ENCODE measurements at places on chromosomes 1 and 21.

DNA sequence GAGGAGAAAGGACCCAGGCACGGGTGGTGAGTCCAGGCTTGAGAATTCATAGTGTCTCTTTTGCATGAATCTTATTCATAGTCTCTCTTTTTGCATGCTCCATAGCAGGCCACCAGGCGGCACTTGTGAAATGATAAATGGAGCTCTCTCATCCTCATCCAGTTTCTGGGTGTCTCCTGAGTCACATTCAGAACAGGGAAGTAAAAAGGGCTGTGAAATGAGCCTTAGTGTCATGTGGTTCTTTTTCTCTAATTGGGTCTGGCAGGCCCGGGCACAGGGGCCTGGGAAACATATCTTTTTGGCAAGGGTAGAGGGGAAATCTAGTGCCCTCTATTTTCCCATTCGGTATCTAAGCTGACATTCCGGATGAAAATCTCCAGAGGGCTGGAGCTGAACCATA lies 19.1 kb upstream of the NCF2 start:
- DNase-seq: no peak

GRCh38 chr1:101112051-101112780 lies 86.6 kb upstream of the DPH5 start:
- DNase-seq: peak; percentile 48

DNA sequence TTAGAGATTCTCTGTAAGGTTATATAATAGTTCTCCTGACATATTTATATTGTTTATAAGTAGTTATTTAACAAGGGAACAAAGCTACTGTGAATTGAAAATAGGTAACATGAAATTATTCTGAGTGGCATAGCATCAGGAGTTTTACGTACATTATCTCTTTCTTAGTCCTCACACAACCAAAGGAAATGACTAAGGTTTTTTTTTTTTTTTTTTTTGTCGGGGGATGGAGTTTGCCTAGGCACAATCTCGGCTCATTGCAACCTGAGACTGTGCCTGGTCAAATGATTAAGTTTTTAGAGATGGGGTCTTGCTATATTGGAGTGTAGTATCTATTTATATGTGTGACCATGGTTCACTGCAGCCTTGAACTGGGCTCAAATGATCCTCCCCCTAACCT lies 24.9 kb downstream of the TMED5 start:
- no peak for DNase-seq

- no peak for DNase-seq
Measured at GRCh38 chr1:155648207-155649147, 38.5 kb downstream of the MSTO1 start.

GRCh38 chr21:44005593-44005992 lies 6.5 kb upstream of the TRAPPC10 start:
- no peak for DNase-seq

DNA sequence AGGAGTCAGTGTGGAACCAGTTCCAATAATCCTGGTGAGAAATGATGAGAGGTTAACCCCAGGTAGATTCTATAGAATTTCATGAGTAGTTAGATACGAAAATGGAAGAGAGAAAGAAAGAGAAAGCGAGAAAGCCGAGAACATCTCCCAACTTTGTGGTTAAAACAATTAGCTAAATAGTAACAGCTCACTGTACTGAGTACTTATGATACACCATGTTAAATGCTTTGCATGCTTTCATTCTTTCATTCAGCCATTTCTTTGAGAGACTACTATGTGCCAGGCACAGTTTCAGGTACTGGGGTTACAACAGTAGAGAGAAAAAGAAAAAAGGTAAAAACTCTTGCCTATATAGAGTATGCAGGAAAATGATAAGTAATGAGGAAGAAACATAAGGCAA lies 109.7 kb upstream of the SYT6 start:
- DNase-seq: no peak

DNA sequence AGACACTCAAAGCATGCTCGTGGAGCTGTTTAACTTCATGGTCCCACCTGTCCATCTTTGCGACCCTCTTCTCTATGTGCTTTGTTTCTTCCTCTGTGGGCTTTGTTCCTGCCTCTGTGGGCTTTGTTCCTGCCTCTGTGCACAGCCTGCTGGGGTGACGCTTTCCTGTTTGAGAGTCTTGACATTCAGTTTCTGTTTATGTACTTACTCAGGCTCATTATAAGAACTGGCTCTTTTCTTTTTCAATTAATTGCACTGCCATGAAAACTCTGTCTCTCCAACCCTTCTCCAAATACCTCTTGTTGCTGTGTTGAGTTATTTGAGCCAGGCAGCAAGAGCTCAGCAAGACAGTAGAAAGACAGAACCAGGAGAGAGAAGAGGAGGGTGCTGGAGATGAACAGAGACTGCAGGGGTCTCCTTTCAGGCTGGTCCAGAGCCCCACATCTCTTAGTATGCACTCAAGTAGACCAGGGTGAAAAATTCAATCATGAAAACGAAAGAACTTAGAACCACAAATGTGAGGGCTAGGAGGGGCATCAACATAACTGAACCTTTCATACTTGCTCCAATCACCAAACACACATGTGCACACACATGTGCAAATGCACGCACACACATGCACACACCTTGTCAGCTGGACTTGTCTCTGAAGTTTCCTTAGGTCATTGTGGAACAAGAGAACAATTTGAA lies 88.3 kb upstream of the SGIP1 start:
- DNase-seq: peak; percentile 9

GRCh38 chr1:42844592-42845140 lies 1.7 kb upstream of the ZNF691 start:
- DNase-seq: no peak

Measured in stimulated activated CD8-positive, alpha-beta memory T cell treated with anti-CD3 and anti-CD28 coated beads, Interleukin-7, amount 100 ng/mL, for 1 hour (primary cell).